ENCODE measurements at places on chromosomes 2 and 18.
A peak's percentile ranks its signal among the peaks of the same experiment; 100 is the strongest.

DNA sequence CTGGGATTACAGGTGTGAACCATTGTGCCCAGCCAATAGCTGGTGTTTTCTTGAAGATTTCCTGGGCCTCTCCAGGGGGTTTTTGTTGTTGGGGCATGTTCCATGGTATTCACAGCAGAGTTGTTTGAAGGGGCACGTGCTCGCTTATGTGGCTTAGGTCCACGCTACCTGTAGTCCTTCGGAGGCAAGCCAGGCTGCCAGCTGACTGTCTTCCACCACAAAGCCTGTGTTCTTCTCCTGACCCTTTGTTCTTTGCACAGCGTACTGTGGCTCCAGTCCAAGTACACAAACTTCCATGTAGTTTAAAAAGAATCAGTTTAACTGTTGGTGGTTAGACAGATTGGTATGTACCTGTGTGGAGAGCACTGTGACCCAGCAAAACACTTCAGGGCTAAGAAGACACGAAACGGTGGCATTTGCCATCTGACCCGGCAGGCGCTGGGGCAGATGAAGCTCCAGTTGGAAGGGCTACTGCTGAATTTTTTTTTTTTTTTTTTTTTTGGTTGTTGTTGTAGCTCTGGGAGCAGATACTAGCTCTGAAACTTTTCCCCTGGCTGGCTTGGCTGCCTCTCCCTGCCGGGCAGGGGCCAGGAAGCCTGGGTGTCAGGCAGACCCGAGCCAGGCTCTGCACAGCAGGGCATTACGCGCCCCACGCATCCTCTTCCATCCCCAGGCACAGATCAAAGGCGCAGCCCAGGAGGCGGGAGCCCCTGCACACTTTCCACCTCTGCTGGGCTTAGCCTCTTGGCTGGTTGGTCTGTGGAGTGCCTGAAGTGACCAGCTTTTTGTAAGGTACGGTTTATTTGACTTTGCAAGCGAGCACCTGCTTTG lies 5.7 kb downstream of the GREB1 start:
- peak; percentile 57 for DNase-seq

- no peak for DNase-seq
Measured at GRCh38 chr2:181178130-181178529, 197.7 kb downstream of the UBE2E3 start.

- peak; percentile 87 for DNase-seq
Measured at GRCh38 chr18:363301-364085, 95.6 kb upstream of the THOC1 start.

- no peak for DNase-seq
Measured at GRCh38 chr18:41674506-41674905, 280.5 kb upstream of the PIK3C3 start.

- DNase-seq = no peak
Measured at GRCh38 chr2:160294339-160294803, 94.3 kb upstream of the ITGB6 start.

DNA sequence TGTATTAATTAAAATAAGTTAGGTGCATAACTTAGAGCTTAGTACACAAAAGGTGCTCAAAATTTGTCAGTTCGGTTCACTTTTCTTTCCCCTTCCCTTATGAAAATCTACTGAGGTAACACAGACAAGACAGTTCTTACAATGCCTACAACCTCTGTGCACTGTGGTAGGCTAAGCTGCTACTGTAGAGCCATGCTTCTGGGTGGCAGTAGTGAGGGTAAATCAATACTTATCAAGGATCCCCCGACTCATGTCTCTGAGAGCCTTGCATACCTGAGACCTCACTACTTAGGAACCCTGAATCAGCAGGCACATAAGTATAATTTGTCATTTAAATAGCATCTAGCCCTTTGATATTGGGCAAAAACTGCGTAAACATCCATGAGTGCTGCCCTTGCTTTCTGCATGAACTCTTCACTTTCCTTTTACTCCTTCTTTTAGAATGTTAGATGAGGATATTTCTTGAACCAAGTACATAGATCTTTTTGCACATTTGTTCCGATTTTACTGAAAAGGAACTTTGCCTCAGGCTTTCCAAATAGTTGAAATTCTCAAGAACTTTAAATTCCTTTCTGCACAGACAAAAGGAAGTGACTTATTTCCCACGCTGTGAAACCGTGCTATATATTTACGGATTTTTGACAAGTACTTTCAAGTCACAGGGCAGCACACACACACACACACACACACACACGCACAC lies 234.4 kb downstream of the TRIB2 start:
- no peak for DNase-seq

DNA sequence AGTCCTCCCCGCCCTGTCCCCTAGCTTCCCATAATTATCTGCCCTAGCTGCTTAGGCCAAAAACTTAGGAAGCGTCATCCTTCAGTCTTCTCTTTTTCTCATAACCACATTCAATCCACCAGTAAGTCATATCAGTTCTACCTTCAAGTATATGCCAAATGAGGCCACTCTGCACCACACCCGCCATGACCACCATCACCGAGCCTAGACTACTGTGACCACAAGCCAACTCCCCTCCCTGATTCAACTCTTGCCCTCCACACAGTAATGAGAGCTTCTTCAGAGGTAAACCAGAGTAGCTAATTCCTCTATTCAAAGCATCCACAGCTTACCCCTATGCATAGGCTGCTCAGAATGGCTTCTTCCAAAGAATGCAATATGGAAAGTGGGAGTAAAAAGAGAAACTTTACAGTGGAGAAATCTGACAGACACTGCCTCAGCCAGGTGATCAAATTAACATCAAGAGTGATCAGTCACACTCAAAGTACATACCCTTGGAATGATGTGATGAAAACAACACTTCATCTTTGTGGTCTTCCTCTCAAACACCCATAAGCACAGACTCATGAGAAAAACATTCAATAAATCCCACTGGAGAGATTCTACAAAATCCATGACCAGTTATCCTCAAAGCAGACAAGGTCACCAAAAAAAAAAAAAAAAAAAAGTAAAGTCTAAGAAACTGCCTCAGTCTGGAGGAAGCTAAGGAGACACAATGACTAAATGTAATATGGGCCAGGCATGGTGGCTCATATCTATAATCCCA lies 17.7 kb downstream of the MBOAT2 start:
- no peak for DNase-seq

- DNase-seq = no peak
Measured at GRCh38 chr18:58893388-58894099, 28.9 kb downstream of the ZNF532 start.

DNA sequence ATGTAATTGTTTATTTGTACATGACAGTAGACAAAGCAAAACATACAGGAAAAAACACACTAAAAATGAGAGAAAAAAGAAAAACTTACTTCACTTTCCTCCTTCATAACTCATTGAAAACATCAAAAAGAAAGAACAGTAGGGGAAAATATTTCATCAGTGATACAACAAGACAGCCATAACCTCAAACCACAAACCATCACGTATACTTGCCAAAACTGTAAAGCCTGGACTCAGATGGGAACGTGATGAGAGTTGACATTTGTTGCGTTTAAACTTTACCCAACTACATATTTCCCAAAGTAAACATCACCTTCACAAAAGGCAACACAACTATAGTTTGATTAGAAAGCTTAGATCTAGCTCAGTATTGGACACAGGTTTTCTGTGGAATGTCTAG lies 278.2 kb upstream of the COL3A1 start:
- no peak for DNase-seq

DNA sequence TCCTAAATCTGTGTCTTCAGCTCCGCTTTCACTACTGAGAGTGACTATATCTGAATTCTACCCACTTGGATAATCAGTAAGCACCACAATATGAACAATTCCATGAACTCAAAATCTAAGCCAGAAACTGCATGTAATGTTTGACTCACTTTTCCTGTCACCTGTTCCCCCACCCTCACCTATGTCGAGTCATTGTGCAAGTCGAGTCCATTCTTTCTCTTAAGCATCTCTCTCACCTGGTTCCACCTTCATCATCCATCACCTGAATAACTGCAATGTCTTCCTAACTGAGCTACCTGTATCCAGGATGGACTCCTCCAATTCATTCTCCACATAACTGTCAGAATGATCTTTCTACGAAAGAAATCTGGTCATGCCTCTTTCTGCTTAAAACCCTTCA lies 58.2 kb downstream of the PPP1R1C start:
- DNase-seq = no peak

GRCh38 chr2:140091926-140092325 lies 1311.7 kb upstream of the NXPH2 start:
- no peak for DNase-seq

DNA sequence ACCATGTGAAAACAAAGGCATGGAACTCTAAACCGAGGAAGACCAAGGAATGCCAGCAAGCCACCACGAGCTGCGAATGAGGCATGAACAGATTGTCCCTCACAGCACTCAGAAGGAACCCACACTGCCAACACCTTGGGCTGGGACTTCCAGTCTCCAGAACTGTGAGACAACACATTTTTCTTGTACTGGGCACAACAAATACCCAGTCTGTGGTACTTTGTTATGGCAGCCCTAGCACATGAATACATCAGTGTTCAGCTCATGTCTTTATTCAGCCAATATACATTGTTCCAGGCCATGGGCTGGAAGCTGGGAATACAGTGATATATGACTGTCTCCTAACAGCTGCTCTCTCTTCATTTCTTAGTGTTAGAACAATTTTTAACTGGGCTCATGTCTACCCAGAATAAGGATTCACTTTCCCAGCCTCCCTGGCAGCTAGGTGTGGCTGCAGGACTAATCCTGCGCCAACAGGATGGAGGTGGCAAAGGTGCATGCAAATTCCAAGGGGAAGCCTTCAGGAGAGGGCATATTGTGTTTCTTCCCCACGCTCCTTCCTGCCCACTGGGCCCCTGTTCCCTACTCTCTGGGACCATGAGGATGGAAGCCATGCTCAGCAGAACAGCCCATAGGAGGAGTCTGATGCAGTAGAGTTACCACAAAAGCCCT lies 59.6 kb downstream of the STPG4 start:
- DNase-seq = no peak

DNA sequence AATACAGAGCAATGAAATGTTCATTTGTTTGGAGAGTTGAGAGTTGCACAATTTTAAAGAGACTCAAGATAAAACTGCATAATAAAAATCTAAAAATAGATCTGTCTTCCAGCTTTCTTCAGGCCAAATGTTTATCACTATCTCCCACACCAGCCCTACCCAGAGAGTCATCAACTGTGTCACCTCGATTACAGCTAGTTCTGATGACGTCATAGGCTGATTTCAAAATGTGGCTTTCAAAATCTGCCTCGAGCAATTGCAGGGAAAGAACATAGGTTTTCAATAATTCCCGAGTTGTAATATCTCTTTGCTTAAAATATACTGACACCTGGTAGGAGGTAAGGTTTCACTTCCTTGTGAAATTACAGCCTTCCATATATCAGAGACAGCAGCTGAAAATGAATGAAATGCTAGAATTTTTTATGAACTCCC lies 677.6 kb upstream of the ID2 start:
- no peak for DNase-seq

DNA sequence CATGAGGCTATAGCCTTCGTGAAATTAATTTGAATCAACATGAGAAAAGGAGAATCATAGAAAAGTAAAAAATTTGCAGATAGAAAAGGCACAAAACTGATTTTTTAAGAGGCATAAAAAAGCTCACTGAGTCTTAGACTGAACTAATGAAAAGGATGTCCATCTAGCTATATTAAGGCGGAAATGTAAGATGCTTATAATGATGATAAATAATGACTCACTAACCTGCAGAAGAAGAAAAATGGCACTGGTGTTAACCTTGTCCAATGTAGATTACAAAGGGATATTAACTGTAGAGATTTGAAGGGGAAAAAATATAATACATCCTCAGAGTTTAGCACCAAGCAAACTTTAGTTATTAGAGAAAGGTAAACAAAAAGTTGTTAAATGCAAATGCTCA lies 1098.0 kb upstream of the DDX18 start:
- no peak for DNase-seq

- no peak for DNase-seq
Measured at GRCh38 chr2:68377137-68377780, 12.2 kb downstream of the PLEK start.

GRCh38 chr2:118521272-118521671 lies 326.2 kb downstream of the EN1 start:
- no peak for DNase-seq

- DNase-seq = no peak
Measured at GRCh38 chr18:79707671-79708070, 28.1 kb downstream of the CTDP1 start.

GRCh38 chr2:48914477-48915089 lies 159.1 kb upstream of the LHCGR start:
- DNase-seq = no peak

DNA sequence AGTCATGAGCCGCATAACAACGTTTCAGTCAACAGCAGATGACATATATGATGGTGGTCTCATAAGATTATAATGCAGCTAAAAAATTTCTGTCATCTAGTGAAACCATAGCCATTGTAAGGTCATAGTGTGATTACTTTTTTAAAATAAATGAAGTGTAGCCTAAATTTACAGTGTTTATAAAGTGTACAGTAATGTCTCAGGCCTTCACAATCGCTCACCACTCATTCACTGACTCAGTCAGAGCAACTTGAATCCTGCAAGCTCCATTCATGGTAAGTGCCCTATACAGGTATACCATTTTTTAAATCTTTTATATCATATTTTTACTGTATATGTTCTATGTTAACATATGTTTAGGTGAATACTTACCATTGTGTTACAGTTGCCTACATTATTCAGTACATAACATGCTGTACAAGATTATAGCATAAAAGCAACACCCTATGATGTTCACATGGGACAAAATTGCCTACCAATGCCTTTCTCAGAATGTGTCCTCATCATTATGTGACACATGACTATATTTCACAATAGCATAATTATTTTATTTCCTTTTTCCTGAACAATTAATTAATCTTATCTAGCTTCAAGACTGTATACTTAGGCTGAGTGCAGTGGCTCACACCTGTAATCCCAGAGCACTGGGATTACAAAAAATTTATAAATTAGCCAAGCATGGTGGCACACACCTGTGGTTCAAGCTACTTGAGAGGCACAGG lies 1115.9 kb upstream of the ZEB2 start:
- DNase-seq = no peak

DNA sequence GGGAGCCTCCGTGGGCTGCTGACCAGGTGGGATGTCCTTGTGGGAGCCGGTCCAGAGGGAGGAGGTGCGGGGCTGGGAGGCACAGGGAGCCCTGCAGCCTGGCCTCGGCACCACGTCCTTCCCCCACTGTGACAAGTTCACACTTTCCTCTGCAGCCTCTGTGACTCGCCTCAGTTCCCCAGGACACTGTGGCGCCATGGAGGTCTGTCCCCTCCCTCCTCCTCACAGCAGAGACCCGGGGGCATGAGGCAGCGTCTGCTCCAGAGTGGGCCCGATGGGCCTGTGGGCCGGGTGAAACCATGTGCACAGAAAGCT lies 27.3 kb upstream of the KCNG2 start:
- DNase-seq = no peak

DNA sequence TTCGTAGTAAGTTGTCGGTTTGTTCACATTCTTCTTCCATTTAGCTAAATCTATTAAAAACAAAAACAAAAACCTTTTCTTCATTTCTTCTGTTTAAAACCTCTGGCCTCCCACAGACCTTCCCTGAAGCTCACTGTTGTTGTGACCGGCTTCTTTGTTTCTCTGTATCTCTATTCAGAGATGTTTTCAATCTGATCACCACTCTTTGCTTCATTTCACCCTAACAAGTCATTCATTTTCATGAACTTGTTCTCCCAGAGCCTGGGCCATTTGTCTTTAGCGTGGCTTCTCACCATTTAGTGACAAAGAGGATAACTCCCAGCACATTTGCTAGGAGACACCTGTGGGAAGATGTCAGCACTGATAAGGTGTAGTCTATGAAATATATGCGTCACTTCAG lies 794.2 kb downstream of the ERBB4 start:
- DNase-seq = no peak
